ENCODE measurements at places on chromosomes 12 and 14. TPM values are rescaled to one million over a fixed set of nuclear protein-coding genes. Genes with fewer than 3 reads are reported as not detected.

- H3K27me3 ChIP-seq, result no peaks in the 10 kb centered on the region
- peaks cover 28% of the 10 kb centered on the region for H3K36me3 ChIP-seq
- H3K4me1 ChIP-seq, result peaks cover 27% of the 10 kb centered on the region
- no peak for DNase-seq
- peak overlapping the region; percentile 7 for H3K4me3 ChIP-seq
- H3K27ac ChIP-seq, result no peak overlapping the region
Observed at GRCh38 chr14:50774542-50775267, 56.3 kb downstream of the NIN start.

DNA sequence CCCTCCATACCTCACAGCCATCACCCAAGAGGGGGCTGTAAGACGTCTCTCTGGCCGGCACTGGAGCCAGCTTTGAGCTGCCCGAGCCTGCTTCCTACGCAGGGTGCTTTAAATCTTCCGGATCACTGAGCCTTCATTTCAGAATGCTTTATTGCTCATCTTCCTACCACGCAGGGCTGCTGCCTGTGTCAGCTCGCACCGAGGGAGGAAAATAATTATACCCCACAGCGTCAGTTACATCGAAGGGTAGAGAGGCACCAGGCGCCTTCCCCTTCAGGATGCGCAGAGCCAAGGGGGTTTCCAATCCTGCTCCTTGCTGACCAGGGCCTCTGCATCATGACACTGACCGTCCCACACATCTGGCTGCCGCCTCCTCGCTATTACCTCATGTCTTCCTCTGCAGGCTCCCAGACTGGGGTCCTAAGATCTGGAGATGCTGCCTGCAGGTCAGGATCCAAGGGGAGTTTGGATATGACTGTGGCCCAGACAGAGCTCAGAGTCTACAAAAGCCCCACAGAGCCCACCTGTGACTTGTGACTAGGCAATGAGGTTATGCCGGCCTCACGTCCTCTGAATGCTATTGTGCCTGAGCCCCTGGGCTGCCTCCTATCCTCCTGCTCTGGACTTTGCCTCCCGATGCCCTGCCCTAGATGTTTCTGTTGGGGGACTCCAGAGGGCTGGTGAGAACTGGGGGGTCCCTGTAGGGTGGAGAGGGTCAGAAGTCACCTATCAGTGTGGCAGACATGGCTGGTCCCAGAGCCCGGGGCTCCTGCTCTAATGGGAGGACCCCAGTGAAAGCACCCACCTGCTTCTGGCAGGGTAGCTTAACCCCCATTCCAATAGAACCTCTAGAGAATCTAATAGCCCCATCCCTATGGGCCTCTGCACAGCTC lies 220.3 kb upstream of the RTL1 start:
- H3K4me3 ChIP-seq, result no peak overlapping the region
- H3K36me3 ChIP-seq, result no peaks in the 10 kb centered on the region
- no peak for DNase-seq
- H3K4me1 ChIP-seq, result peaks cover 19% of the 10 kb centered on the region
- peaks cover 9% of the 10 kb centered on the region for H3K27me3 ChIP-seq
- H3K27ac ChIP-seq, result no peak overlapping the region

- peak within 1 kb of the TSS; percentile 96 for H3K4me3 ChIP-seq
- H3K4me1 ChIP-seq, result peaks cover 43% of the 10 kb centered on the region
- peak; percentile 67 for DNase-seq
- H3K27me3 ChIP-seq, result peaks cover 42% of the 10 kb centered on the region
- H3K36me3 ChIP-seq, result peaks cover 23% of the 10 kb centered on the region
Observed at GRCh38 chr12:6943722-6944380, at the start of the genes C12orf57 and RNU7-1. TSS of gene C12orf57 (plus strand) at chr12:6944022. CDS start at chr12:6944122, 100 bp downstream. TSS of gene RNU7-1 (plus strand) at chr12:6943816.

The TSPAN11 gene
- 3.6 TPM for total RNA-seq

DNA sequence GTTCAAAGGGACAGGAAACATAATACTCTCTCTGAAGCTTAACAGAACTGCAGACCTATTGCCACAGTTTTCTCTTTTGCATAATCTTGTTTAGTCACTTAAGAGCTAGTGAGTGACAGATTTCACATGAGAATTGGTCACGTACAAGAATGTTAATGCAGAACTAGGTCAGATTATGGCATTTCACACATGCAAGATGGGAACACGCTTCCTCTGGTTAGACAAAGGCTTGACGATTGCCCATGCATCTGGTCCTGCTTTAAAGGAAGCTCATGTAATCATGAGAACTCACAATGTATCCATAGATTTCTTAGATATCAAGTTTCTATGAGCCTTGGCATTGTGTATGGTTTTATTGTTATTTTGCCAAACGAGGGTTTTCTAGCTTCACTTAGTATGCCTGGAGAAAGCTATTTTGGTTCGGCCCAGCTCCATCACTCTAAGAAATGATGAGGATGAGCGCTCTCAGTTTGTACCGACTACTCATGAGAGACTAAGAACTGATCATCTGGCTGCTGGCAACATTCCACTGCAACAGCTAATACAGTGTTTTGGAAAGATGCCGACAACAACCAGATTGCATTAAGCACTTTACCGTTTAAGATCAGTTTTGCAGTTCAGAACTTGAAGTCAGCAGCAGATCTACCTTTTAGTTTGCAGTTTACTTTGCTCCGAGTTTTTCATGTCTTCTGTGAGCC lies 380.0 kb downstream of the DIO2 start:
- no peaks in the 10 kb centered on the region for H3K36me3 ChIP-seq
- no peaks in the 10 kb centered on the region for H3K27me3 ChIP-seq
- no peak for DNase-seq
- no peaks in the 10 kb centered on the region for H3K4me1 ChIP-seq
- no peak overlapping the region for H3K27ac ChIP-seq
- no peak overlapping the region for H3K4me3 ChIP-seq

GRCh38 chr12:2955888-2956287 lies 3.3 kb upstream of the TEAD4 start:
- peaks cover 32% of the 10 kb centered on the region for H3K4me1 ChIP-seq
- peaks cover 13% of the 10 kb centered on the region for H3K27me3 ChIP-seq
- no peak overlapping the region for H3K4me3 ChIP-seq
- no peak overlapping the region for H3K27ac ChIP-seq
- H3K36me3 ChIP-seq, result peaks cover 10% of the 10 kb centered on the region
- DNase-seq, result no peak

- H3K27ac ChIP-seq, result no peak overlapping the region
- H3K36me3 ChIP-seq, result no peaks in the 10 kb centered on the region
- no peaks in the 10 kb centered on the region for H3K27me3 ChIP-seq
- H3K4me1 ChIP-seq, result peaks cover 11% of the 10 kb centered on the region
- DNase-seq, result no peak
Observed at GRCh38 chr14:55749946-55750345, 169.9 kb downstream of the KTN1 start.

DNA sequence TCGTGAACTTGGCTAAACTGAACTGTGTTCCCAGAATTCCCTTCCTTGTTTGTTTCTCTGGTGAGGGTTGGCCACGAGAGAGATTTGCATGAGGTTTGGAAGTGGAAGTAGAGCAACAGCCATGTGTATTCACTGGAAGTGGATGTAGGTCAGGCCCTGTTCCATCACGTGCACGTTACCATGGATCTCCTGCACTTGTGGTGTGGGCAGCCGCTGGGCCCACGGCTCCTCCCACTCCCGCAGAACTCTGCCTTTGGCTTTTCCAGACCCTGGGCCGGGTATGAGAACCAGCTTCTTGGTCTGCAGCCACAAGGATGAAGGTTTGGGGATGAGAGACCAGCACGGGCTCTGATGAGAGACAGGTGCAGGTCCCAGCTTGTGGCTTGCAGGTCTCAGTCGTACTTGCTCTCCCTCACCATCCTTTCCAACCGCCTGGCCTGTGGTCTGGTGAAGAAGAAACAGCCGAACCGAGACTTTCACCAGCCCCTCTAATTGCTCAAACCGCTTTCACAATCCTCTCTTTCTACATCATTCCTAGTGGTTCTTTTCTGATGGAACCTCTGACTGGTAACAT lies 94.9 kb downstream of the DUSP16 start:
- no peak for DNase-seq
- peaks cover 16% of the 10 kb centered on the region for H3K36me3 ChIP-seq
- no peak overlapping the region for H3K4me3 ChIP-seq
- H3K27ac ChIP-seq, result no peak overlapping the region
- H3K4me1 ChIP-seq, result peaks cover 6% of the 10 kb centered on the region

DNA sequence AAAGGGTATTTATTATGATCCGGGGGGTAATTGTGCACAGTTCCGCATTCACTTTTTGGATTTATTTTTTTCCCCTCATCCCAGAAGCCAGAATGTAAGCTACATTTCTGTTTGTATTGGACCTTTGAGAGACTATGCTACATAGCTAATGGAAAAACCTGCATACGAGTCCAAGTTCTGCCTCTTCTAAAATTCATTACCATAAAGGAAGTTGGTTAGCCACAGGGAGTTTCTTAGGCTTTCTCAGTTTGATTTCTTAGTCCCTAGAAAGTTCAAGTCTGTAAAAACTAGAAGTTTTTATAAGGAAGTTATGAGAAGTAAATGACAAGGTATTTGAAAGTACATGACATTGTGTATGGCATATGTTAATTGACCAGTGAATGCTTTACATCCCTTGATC lies 138.7 kb downstream of the PDE3A start:
- no peaks in the 10 kb centered on the region for H3K27me3 ChIP-seq
- no peak overlapping the region for H3K4me3 ChIP-seq
- no peaks in the 10 kb centered on the region for H3K36me3 ChIP-seq

DNA sequence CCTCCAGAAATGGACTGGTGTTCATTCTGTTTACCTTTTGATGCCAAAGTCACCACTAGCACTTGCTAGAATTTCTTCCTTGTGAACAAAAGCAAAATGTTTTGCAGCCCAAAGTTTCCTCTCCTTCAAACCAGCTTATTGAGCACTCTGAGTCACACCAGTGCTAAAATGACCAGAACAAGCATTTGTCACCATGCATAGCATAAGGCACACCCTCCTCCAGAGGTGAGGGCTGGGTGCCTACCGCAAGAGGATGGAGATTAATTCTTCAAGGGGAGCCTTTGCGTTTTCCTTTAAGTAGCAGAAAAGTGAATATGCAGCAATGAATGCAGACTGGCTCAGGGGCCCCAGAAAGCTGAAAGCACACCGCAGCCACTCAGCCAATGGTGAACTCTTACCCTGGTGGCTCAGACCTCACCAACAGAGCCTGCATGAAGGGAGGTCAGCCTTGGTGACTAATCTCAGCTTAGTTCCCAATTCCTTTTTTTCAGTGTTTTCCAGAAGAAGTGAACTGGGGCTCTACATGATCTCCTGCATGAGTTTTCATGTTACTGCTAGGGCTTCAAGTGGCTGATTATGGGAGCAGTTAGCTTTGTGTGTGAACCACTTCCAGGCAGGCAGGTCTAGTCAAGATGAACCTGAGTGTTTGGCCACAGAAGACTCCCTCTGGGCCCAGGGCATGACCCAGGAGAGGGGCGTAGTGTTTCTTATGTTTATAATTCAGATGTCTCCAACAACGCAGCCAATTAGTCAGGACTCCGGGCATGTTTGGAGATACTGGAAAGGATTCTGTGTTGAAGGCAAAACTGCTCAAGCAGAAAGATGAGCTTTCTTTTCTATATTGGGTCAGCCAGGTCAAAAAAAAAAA lies 96.3 kb downstream of the PAX9 start:
- no peak overlapping the region for H3K27ac ChIP-seq
- no peak for DNase-seq
- H3K4me3 ChIP-seq, result no peak overlapping the region
- no peaks in the 10 kb centered on the region for H3K36me3 ChIP-seq
- no peaks in the 10 kb centered on the region for H3K27me3 ChIP-seq
- peaks cover 9% of the 10 kb centered on the region for H3K4me1 ChIP-seq

- H3K27ac ChIP-seq, result no peak overlapping the region
- no peak overlapping the region for H3K4me3 ChIP-seq
- H3K4me1 ChIP-seq, result peaks cover 3% of the 10 kb centered on the region
- no peaks in the 10 kb centered on the region for H3K36me3 ChIP-seq
Observed at GRCh38 chr12:22473212-22473611, 71.1 kb downstream of the C2CD5 start.

GRCh38 chr12:124780336-124780735 lies 83.3 kb downstream of the SCARB1 start:
- no peaks in the 10 kb centered on the region for H3K36me3 ChIP-seq
- H3K27ac ChIP-seq, result no peak overlapping the region
- H3K4me1 ChIP-seq, result peaks cover 14% of the 10 kb centered on the region
- no peak overlapping the region for H3K4me3 ChIP-seq

The ZNF891 gene
- total RNA-seq, result 2.0 TPM

DNA sequence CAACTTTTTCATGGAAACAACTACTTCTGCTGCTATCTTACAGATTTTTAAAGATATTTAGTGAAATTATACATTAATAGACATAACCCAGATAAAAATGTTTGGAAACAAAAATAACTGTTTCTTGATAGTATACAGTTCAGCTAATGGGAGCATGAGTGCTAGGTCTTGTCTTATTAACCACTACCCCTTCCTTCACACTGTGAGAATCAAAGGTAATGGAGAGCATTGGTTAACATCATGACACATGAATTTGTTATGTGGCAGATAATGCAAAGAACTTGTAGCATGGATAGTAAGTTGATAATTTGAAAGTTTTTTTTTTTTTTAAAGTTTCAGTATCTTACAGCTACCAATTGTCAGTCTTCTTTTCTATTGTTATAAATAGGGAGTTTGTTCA lies 44.2 kb downstream of the CCDC91 start:
- H3K27me3 ChIP-seq, result no peaks in the 10 kb centered on the region
- no peak overlapping the region for H3K4me3 ChIP-seq
- H3K27ac ChIP-seq, result no peak overlapping the region
- no peaks in the 10 kb centered on the region for H3K4me1 ChIP-seq

GRCh38 chr12:39426636-39427240 lies 16.2 kb downstream of the KIF21A start:
- no peak overlapping the region for H3K27ac ChIP-seq
- DNase-seq, result no peak
- H3K4me3 ChIP-seq, result no peak overlapping the region
- no peaks in the 10 kb centered on the region for H3K27me3 ChIP-seq
- no peaks in the 10 kb centered on the region for H3K4me1 ChIP-seq
- no peaks in the 10 kb centered on the region for H3K36me3 ChIP-seq

DNA sequence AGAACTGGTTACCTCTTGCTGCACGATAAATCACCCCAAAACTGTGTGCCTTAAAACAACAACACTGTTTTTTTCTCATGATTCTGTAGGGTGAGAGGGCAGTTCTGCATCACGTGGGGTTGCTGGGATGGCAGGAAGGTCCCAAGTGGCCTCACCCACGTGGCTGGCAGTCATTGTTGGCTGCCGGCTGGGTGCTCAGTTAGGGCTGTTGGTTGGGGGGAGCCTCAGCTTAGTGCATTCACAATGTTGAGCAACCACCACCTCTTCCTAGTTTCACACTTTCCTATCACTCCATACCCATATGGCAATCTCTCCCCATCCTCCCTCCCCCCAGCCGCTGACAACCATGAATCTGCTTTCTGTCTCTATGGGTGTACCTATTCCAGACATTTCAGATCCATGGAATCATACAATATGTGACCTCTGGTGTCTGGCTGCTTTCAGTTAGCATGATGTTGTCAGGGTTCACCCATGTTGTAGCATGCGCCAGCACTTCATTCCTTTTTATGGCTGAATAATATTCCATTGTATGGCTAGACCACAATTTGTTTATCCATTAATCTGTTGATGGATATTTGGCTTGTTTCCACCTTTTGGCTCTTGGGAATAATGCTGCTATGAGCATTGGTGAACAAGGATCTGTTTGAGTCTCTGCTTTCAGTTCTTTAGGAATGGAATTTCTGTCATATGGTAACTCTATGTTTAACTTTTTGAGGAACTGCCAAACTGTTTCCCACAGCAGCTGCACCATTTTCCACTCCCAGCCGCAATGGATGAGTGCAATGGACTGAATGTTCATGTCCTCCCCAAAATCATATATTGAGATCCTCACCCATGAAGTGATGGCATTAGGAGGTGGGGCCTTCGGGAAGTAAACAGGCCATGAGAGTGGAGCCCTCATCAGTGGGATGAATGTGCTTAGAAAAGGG lies 11.2 kb upstream of the POP5 start:
- H3K4me1 ChIP-seq, result peaks cover 2% of the 10 kb centered on the region
- no peaks in the 10 kb centered on the region for H3K27me3 ChIP-seq
- H3K4me3 ChIP-seq, result no peak overlapping the region
- no peak overlapping the region for H3K27ac ChIP-seq

- no peaks in the 10 kb centered on the region for H3K36me3 ChIP-seq
- H3K4me3 ChIP-seq, result no peak overlapping the region
- no peaks in the 10 kb centered on the region for H3K4me1 ChIP-seq
- no peaks in the 10 kb centered on the region for H3K27me3 ChIP-seq
- no peak for DNase-seq
Observed at GRCh38 chr12:29521951-29522350, 24.5 kb upstream of the OVCH1 start.

Measured in endothelial cell (in vitro differentiated cells).